Glomerular endothelial cell (primary cell): ENCODE measurements at places on chromosomes 12 and 14. TPM values are rescaled to one million over a fixed set of nuclear protein-coding genes. Genes with fewer than 3 reads are reported as not detected.

GRCh38 chr14:37143475-37143874 is 28.9 kb downstream of the SLC25A21 start:
- no peak for DNase-seq

DNA sequence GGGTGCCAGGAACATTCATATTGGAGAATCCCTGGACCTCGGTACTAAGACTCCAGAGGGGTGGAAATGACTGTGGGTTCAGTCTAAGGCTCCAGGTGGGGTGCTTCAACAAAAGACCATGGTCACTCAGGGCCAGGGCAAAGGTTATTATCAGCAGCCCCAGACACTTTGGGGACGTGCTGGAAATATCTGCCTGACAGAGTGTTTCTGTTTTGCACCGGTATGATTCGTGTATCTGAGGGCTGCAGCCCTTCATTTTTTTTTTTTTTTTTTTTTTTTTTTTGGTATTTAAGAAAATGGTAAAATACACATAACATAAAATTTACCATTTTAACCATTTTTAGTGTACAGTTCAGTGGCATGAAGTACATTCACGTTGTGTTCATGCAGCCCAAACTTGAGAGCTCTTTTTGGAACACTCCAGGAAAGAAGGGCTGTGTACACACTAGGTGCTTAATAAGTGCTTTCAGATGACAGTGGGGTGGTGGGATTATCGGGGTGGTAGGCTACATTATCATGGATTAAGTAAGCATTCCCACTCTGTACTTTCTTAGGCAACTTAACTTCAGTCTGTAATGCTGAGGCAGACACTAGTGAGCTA is 120.3 kb downstream of the CHST11 start:
- DNase-seq, result no peak

DNA sequence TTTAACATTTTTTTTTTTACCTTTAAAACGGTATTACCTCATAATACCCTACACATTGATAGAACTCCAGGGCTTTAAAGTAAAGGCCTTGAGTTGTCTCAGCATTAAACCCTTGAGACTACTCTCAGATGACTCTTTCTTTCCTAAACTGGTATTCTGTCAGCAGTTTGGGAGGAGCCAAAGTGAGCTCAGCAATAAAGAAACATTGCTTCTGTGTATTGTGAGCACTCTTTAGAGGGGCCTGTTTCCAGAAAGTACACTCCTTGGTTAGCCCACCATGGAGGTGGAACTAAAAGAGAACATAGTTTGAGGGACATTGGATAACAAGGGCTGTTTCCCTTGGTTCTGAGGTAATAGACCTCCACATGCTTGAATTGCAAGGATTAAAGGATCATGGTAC is 20.4 kb downstream of the MAP3K12 start:
- DNase-seq, result no peak

- no peak for DNase-seq
These were observed 352.5 kb upstream of the CCDC196 start for GRCh38 chr14:66133666-66134065.

DNA sequence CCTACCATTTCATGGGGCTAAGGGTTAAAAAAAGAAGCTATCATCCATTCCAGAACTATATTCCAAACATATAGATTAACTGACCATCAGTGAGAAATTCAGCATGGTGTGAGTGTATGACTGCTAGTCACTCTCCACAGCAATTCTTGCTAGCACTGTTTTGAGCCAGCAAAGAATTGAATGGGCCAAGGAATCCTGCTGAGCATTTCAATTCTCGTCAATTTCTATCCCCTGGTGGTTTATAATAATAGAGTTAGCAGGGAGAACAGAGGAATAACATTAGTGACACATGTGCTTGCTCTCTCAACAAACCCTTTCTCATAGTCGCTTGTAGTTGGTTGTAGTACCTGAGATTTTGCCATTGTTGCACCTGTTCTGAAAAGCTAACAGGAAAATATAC is 7.2 kb downstream of the MBIP start:
- no peak for DNase-seq

GRCh38 chr14:79165471-79166090 is 995.4 kb downstream of the NRXN3 start:
- DNase-seq, result no peak

- no peak for DNase-seq
These were observed 26.1 kb upstream of the PPP2R5C start for GRCh38 chr14:101735453-101735852.

DNA sequence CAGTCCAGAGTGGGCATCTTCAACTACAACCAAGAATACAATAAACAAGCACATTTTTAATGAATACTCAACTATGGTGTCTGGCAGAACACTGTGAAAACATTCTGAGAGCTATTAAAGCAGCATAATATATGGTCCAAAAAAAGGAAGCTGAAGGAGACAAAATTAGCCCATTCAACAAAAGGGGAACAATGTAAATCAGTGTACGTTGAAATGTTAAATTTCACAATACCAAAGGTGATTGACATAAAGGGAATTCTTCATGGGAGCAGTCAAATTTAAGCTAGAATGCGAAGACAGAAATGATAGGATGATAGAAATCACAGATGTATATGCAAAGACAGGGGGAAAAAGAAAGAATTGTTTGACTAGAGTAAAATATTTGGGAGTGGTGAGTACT is 41.3 kb upstream of the SYCP3 start:
- no peak for DNase-seq

DNA sequence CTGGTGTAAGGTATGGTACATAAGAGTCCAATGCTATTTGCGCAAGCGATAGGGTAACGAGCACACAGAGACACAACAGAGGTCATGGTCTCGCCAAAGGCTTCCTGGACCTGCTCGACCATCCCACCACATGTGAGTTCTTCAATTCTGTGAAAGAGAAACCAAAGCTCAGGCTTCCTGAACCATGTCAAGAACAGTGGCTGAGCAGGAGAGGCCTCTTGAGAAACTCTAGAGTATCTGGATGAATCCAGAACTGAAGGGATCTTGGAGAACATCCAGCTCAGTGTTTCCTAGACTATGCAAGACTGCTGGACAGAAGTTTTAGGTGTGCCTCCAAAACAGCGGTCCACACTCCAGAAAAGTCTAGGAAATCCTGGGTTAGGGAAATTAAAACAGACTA is 114.5 kb downstream of the TRAFD1 start:
- no peak for DNase-seq

GRCh38 chr14:94011795-94012194 is 14.3 kb upstream of the OTUB2 start:
- no peak for DNase-seq

DNA sequence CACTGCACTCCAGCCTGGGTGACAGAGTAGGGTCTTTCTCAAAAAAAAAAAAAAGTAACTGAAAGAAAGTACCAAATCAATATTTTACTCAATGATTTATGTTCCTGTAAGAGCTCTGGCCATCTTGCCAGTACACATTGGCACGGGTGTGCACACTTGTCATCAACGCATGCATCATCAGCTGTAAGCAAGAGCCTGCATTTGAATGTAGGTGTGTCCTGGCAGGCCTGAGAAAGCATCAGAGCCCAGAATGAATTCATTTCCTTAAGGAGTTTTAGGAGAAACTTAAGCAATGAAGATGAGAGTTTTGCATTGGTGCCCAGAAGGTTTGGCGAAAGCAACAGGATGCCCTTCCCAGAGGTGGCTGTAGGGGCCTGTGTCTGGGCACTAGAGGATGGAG is 88.5 kb upstream of the FZD10 start:
- no peak for DNase-seq

GPR162 gene
- total RNA-seq, result 2.0 and 3.7 TPM in 2 replicates

RILPL1 gene
- 29.5 and 42.2 TPM in 2 replicates for total RNA-seq

CD27 gene
- total RNA-seq, result 0.53 TPM in 1 of 2 replicates, not detected in the other
